ENCODE measurements at places on chromosomes 3 and 15.

GRCh38 chr3:16102905-16103364 lies 71.5 kb upstream of the GALNT15 start:
- no peak for DNase-seq

- no peak for DNase-seq
Measured at GRCh38 chr3:43503067-43503728, 118.6 kb downstream of the ANO10 start.

- DNase-seq, result no peak
Measured at GRCh38 chr3:32778389-32778788, 39.4 kb upstream of the TRIM71 start.

GRCh38 chr3:4824926-4825325 lies 154.3 kb upstream of the BHLHE40 start:
- no peak for DNase-seq

GRCh38 chr15:77982127-77982490 lies 95.4 kb downstream of the TBC1D2B start:
- no peak for DNase-seq

DNA sequence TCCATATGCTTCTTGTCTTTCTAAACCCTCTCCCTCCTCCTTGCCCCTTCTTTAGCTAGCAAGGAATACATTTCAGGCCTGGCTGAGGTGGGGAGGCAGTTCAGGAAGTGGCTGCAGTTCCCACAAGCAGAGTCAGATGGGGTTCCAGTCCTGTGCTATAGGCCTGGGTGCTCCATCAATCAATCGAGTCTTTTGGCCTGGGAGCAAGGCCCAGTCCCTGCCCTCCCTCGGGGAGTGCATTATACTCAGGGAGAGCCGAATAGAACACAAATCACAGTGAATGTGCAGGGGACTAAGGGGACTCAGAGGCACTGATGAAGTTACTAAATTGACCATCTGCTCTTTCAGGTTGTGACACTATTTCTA lies 58.0 kb upstream of the HERC1 start:
- DNase-seq, result no peak

DNA sequence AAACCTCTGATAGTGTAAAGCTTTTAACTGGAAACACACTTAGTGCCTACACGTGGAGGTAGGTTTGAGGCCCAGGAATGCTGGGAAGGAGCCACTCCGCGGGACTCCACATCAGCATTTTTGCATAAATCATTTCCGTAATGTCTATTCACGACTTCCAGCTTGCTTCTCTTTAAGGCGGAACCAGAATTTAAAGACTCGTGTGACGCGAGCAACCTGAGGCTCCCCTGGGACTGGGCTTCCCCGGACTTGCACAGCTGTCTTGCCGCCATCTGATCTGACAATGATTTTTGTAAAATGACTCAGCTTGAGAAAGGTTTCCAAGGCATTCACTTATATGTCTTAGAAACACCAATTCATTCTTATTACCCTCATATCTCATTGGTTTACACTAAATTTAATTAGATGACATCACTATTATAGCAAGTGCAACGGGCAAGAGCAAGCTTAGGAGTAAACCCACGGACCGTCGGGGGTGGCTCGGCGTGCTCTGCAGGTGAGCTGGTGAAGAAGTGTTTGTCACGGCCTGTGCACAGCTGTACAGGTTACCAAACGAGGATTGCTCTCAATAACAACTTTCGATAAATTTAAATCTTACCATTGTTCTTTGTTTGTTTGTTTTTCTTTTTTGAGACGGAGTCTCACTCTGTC lies 95.2 kb downstream of the CHSY1 start:
- peak; percentile 84 for DNase-seq

GRCh38 chr3:14765576-14766427 lies 53.0 kb upstream of the FGD5 start:
- DNase-seq, result no peak

DNA sequence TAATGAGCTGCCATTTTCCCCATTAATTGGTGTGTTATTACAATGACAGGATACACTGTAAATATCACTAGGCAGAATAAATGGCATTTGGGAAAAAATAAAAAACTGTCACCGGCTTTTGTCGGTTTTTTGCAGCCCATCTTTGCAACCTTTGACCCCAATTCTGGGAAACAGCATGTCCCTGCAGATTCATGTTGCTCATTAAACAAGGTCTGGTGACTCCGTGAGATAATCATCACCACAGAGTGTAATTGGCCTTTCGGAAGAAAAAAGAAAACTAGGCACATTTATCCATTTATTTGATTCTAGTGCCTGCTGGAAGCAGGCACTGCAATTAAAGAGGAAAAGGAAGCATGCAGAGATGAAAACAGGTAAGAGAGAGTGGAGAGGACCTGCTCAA lies 64.5 kb downstream of the TRAT1 start:
- no peak for DNase-seq

DNA sequence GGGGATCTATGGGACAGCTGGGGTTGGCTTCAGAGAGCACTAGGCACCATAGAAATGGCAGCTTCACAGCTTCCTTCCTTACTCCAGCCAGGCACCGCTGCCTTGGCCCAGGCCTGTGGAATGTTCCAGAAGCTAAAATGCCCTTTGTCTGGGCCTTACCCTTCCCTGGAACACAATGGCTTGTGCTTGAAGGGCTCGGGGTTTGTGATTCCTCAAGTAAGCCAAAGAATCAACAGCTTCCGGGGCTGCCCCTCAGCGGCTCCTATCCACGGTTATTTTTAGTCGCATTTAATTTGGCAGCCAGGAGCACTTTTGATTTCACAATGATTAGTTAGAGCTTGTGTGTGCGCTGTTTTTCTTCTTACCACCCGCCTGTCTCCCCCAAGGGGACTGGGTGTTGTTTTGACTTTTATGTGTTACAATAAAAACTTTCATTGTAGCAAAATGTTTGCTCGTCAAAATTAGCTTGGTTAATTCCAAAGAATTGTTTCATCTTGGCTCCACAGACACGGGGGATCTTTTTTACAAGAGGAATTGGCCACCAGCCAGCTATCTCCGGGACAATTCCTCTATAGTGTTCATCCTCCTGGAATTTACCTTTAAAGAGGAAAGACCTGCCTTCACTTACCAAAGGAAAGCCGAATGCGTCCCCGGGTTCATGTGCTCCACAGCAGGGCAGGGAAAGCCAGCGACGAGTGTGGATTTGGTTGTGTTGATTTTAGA lies 73.8 kb downstream of the TLE3 start:
- DNase-seq, result no peak

DNA sequence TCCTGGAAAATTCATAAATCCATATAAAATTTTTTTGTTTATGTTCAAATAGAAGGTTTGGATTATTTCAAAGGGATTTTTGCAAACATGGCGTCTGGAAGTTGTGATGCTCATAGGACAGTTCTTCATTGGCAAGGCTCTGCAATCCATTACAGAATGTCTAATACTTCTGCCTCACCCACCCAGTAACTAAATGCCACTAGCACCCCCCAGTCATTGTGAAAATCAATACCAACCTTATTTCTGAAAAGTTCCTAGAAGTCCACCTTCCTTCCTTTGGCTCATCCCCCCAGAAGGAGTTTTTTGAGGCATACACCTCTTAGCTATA lies 17.9 kb downstream of the ATP11B start:
- DNase-seq, result no peak

DNA sequence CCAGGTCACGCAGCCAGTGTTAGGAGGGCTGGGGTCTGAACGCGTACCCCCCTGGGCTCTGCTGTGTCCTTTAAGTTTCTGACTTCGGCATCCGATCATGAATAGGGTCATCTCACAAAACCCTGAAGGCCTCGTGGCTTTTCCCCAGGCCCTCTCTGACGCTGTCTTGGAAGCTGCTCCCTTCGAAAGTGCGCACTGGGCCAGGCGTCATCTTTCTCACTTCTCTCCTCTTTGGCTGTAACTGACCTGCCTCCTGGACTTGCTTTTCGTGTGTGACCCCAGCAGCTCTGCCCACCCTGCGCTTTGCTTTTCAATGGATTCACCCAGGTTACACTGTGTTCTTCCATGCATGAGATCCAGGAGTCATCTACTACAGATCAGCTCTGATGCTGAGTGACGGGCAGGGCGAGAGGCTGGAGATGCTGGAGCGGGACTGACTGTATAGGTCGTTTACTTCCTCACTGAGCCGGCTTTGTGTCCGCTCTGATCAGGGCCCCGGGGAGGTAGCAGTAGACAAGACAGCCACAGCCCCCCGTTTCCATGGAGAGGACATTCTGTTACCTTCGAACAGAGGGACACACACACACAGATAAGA lies 45.0 kb upstream of the PCSK6 start:
- no peak for DNase-seq

GRCh38 chr3:111758642-111759041 lies 100.4 kb upstream of the PHLDB2 start:
- DNase-seq, result no peak

- no peak for DNase-seq
Measured at GRCh38 chr3:129032716-129033115, 27.9 kb upstream of the GP9 start.

GRCh38 chr3:11021611-11022011 lies 29.1 kb downstream of the SLC6A1 start:
- DNase-seq, result no peak

GRCh38 chr3:27467545-27467944 lies 16.6 kb downstream of the SLC4A7 start:
- DNase-seq, result no peak

DNA sequence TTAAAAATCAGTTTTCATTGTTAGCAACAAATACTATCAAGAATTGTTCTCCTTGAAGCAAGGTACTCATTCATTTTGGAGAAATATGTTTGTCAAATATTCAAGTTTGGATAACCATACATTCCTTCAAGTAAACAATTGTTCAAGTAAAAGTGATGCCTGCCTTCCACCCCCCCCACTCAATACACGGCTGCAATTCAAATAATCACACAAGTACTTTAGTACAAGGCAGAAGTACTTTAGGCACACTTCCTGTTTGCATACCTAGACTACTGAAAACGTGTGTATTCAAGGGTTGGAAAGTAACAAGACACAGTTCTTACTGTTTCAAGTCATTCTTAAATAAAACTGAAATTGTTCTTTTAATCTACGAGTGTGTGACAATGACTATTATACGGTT lies 45.4 kb downstream of the TJP1 start:
- DNase-seq, result no peak

GRCh38 chr3:98759629-98760028 lies 3.5 kb upstream of the ST3GAL6 start:
- DNase-seq, result no peak

DNA sequence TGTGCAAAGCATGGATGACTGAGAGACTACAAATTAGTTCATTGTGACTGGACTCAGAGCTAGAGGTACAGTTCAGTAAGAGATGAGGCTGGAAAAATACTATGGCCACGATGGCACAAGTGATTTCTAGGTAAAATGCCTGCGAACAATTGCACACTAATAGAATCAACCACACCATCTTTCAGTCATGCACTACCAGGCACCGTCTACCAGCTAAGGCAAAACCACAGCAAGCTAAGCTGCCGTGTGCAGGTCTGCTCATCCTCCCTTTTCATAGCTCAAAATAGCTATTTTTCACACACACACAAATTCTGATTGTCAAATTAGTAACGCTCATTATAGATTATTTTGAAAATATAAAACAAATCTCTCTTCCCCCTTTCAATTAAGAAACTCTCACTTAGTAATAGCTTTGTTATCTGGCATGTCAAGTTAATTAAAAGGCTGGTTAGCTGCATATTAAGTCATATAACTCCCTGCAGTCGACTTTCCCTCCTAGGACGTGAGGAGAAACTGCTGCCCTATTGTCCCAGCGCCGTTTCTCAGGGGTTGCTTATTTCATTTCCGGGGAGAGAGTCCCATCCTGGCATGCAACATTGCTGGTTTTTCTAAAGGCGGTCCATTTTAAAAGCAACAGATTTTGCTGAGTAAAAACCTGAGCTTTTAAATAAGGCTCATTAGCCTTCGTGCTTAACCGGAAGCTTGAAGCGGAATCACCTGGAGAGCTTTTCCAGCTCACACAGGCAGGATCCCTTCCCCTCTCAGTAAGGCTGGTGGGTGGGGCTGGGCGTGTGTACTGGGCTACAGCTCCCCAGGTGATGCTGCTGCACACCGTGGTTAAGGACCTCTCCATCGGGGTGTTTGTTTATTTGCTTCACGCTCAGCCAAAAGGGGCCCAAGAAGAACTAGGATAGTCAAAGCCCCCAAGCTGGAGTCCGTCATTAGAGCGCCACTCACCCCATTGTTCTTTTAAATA lies 16.9 kb upstream of the MEX3B start:
- no peak for DNase-seq

GRCh38 chr3:31129241-31129640 lies 234.8 kb upstream of the GADL1 start:
- peak; percentile 19 for DNase-seq

DNA sequence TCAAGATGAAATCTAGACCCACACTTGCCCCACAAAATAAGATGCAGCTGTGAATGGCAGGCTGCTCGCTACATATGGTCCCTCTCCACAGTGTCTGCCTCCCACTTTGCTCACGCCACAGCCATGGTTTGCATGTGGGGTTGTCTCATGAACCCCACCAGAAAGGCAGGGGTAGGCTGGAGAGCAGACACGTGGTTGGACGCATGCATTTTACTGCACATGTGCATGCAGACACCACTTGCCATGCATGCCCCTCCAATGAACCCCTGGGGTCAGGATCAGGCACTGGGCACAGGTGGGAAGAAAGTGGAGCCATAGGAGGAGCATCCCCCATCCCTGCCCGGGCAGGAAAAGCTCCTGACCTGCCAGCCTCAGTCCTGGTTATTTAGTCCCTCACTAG lies 20.7 kb downstream of the SCN5A start:
- DNase-seq, result no peak

GRCh38 chr15:48435321-48435720 lies 104.1 kb downstream of the DUT start:
- DNase-seq, result no peak

DNA sequence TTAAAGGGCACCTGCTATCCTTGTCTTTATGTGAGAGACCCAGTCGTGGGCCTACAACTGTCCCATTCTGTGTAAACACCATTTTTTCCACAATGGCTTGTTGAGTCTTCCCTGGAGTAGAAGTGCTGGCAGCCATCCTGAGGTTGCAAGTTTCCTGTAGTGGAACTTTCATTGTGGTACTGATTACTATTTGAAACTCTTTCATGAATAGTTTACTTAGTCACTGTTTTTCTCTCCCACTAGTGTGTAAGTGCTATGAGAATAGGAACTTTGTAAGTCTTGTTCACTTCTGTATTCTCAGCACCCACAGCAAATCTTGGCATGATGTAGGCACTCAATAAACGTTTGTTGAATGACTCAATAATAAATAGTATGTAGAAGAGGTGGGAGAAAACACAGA lies 48.6 kb downstream of the RARB start:
- DNase-seq, result no peak

GRCh38 chr15:52331490-52332240 lies 36.1 kb upstream of the MYO5C start:
- DNase-seq, result peak; percentile 87

- no peak for DNase-seq
Measured at GRCh38 chr3:151230646-151231045, 27.6 kb upstream of the GPR171 start.

Measured in GM12878 (cell line).